ENCODE measurements at places on chromosomes 11 and 22. TPM values are rescaled to one million over a fixed set of nuclear protein-coding genes. Genes with fewer than 3 reads are reported as not detected.

- DNase-seq, result no peak
Measured at GRCh38 chr11:9066433-9066925, 24.9 kb downstream of the SCUBE2 start.

Gene B3GAT1
- total RNA-seq, result 32.4 TPM

GRCh38 chr11:27783701-27784355 is 83.6 kb upstream of the BDNF start:
- no peak for DNase-seq

GRCh38 chr22:38655519-38656255 is 505 bp downstream of the FAM227A start:
- DNase-seq, result peak; percentile 5

- DNase-seq, result no peak
Measured at GRCh38 chr11:41320653-41321052, 138.8 kb downstream of the LRRC4C start.

GRCh38 chr11:30786256-30787110 is 200.3 kb upstream of the MPPED2 start:
- no peak for DNase-seq

Gene CASP5
- total RNA-seq, result not detected

Gene KCNK7
- total RNA-seq, result 1.0 TPM

- DNase-seq, result peak; percentile 52
Measured at GRCh38 chr11:130601141-130601540, 152.7 kb downstream of the ADAMTS15 start.

DNA sequence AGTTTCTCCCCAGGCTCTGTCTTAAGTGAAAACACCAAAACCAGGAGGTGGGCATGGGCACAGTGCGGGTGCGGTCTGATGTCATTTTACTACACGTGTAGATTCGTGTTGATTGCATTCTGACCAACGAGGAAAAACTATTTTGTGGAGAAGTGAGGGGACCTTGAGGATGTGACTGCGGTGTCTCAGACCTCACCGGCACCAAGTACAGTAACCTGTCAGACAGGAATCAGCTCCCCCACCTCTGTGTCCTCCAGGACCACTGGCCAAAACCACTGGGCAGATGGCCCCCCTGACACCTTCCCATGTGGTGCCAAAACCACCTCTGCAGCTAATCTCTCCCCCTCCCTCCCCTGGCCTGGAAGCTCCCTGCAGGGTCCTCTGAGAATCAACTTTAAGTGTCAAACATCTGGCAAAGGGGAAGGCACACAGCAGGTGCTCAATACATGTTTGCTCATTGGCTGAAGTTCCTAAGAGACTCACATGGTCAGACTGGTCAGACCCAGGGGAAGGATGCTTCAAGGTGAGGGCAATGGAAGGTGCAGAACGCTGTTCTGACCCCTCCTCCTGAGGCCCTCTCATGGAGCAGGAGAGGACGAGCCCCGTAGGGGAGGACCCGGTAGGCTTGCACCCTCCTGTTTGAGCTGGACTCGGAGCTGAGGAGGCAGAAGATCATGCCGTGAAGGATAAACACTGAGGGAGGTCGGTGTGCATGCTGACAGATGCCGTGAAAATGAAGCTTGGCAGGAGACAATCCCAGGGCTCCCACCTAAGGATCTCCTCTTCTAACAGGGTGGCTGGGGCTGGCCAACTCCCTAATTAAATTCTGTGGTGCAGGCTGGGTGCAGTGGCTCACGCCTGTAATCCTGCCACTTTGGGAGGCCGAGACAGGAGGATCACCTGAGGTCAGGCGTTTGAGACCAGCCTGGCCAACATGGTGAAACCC is 129.9 kb downstream of the MPPED1 start:
- no peak for DNase-seq

DNA sequence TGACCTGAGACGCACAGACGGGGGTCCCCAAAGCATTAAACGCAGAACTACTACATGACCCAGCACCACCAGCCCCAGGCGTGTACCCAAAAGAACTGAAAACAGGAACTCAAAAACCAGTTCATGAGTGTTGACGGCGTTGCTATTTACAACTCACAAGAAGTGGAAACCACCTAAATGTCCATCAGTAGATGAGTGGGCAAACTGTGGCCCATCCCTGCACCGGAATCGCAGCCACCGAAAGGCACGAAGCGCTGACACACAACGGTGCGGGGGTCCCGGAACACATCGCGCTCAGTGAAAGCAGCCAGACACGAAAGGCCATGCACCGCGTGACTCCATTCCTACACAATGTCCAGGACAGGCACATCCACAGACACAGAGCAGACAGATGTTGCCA is 79.2 kb downstream of the TRMU start:
- no peak for DNase-seq

GRCh38 chr11:96122601-96123074 is 198.7 kb upstream of the MTMR2 start:
- DNase-seq, result no peak

DNA sequence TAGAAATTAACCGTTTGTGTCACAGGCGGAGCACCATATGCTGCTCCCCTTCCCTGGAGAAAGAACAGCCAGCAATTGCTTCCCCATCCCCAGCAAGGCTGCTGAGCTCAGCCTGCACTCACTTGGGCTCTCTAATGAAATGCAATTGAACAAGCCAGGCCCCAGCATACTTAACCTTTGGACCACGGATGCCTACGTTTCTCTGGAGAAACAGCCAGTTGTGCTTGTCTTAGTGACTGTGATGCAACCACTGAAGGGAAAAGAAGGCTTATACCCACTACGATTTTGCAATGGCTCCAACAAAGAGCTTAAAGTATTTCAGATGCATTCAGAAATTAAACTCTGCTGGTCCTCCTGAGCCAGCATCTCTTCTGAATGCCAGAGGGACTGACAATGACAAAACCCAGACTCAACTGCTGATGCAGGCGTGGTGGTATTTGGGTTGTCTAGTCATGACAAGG is 51.3 kb upstream of the SESN3 start:
- DNase-seq, result no peak

DNA sequence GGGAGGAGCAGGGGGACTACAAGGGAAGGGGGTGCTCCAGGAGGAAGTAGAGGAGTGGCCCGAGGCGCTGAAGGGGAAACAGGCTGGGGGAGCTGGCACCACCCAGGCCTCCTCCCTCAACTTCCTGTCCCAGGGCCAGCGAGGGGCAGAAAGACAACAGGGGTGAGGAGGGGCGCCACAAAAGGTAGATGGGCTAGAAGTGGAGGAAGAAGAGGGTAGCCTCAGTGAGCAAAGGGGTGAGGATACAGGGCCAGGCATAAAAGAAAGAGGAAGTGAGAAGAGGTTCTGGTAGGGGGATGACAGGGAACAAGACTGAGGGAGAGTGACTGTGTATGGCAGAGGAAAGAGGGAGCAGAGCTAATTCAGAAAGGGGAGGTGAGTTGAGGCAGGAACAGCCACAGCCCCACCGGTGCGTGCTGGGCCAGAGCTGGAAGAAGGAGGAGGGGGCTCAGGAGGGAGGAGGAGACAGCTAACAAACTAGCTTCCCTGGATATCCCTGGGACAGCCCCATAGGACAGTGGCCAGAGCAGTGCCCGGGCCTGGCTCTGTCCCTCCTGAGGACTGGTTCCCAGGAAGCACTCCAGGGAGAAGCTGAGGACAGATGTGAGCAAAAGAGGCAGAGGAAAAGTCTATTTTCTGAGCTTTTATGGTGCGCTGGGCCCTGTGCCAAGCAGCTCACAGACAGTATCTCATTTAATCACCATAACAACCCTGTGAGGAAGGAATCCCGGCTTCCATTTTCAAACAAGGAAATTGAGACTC is 8.5 kb downstream of the DCHS1 start:
- no peak for DNase-seq

GRCh38 chr11:93775289-93775688 is 8.8 kb upstream of the MED17 start:
- DNase-seq, result peak; percentile 71

Gene UBE4A
- total RNA-seq, result 34.5 TPM

GRCh38 chr11:69337211-69337721 is 43.3 kb downstream of the MYEOV start:
- no peak for DNase-seq

- no peak for DNase-seq
Measured at GRCh38 chr11:34145847-34146381, 40.5 kb downstream of the NAT10 start.

DNA sequence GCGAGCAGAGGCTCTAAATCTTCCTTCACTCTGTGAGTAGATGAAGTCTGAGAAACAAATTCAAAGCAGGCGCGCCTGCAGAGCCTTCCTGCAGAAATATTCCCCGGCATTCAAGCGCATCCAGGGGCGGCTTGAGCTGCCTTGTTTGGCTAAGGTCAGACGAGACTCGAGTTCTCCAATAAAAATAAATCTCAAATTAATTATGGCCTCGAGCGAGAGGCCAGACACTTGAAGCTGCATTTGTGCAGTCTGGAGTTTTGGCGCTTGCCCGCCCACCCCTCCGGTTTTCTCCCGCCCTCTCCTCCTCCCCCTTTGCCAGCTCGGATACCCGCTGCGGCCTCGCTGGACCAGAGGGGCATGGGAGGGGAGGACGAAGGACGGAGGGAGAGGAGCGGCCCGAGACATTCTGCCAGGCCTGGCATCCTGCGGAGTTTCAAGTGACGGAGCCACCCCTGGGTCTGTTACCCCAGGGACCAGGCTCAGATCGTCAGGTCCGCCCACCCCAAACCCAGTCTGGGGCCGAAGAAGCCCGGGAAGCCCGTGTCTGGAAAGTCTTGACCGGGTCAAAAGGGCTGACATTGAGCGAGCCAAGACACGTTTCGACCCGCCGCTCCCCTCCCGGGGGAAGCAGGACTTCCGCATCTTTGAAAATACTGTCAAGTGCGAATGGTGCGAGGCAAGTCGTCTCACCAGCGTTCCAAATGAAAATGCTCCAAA is 3.8 kb upstream of the FLI1 start:
- DNase-seq, result peak; percentile 58

GRCh38 chr11:21710809-21711208 is 482.1 kb upstream of the ANO5 start:
- no peak for DNase-seq

- peak; percentile 2 for DNase-seq
Measured at GRCh38 chr22:32998373-32998772, 59.8 kb downstream of the SYN3 start.

Gene PLAAT2
- 0.61 TPM for total RNA-seq

- DNase-seq, result no peak
Measured at GRCh38 chr22:27625769-27626674, 175.5 kb downstream of the MN1 start.

- DNase-seq, result peak; percentile 37
Measured at GRCh38 chr11:12066056-12066798, 44.2 kb upstream of the MICAL2 start.

Gene UBQLNL
- total RNA-seq, result not detected

DNA sequence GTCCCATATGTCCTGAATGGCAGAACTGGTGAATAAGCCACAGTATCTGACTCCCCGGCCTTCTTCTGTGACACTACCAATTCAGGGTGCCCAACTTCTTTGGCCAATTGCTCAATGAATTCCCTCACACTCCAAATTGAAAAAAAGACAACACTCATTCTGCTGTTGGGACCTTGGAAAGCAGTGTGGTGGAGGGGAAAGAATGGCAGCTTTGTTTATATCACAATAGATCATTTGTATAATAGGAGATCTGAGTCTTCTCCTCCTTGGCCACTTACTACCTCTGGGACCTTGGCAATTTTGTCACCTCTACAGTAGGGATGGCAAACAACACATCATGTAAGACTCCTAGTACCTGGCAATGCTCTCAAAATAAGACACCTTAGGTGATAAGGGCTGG is 64.6 kb downstream of the OPCML start:
- DNase-seq, result no peak

Gene OR6X1
- total RNA-seq, result not detected

GRCh38 chr22:23913306-23913660 is 19.1 kb downstream of the MIF start:
- DNase-seq, result no peak

Gene PRG3
- not detected for total RNA-seq

DNA sequence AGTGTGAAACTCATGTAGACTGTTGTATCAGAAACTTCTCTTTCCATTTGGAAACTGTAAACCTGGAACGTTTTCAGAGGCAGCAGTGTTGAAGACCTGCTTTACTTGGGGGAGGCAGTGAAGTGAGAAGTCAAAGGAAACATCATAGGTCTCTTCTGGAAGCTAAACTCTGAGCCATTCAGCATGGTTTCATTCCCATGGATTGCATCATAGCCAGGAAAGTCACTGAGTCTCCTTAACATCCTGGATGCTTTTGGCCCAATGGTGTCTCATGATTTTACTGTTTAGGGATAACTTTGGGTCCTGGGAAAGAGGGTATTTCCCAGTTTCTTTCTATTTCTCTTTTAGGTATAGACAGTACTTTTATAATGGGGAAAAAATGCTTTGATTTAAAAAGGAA is 153.2 kb upstream of the E2F8 start:
- DNase-seq, result no peak

Gene LRRC74B
- total RNA-seq, result not detected

GRCh38 chr11:87187930-87188329 is 150.2 kb downstream of the TMEM135 start:
- no peak for DNase-seq

Gene CELF1
- 194 TPM for total RNA-seq

Gene TP53I11
- 46.3 TPM for total RNA-seq

DNA sequence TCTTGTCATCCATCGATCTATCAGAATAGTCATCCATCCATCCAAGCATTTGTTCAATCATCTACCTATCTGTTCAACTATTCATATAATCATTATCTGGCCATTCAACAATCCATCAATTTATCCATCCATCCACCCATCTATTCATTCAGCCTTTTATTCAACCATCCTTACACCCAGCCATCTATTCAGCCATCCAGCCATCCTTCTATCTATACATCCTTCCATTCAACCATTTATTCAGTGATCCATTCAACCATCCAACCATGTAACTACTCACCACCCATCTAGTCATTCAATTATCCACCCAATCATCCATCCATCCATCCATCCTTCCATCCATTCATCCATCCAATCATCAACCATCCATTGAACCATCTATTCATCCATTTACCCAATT is 106.8 kb downstream of the CEP164 start:
- no peak for DNase-seq

GRCh38 chr11:131327421-131327820 is 43.0 kb upstream of the NTM start:
- DNase-seq, result no peak

Gene SYNGR1
- total RNA-seq, result 32.5 TPM

Data from H1 (cell line).